ENCODE measurements at places on chromosomes 11 and 22. TPM values are rescaled to one million over a fixed set of nuclear protein-coding genes. Genes with fewer than 3 reads are reported as not detected.

The TOP3B gene
- total RNA-seq, result 33.2 TPM

The SPDYC gene
- total RNA-seq, result not detected

The MUC5B gene
- not detected for total RNA-seq

- no peak for DNase-seq
These were observed 23.5 kb upstream of the OSBPL5 start for GRCh38 chr11:3188496-3189195.

GRCh38 chr11:4436411-4436810, 12.7 kb upstream of the OR52K2 start:
- no peak for DNase-seq

DNA sequence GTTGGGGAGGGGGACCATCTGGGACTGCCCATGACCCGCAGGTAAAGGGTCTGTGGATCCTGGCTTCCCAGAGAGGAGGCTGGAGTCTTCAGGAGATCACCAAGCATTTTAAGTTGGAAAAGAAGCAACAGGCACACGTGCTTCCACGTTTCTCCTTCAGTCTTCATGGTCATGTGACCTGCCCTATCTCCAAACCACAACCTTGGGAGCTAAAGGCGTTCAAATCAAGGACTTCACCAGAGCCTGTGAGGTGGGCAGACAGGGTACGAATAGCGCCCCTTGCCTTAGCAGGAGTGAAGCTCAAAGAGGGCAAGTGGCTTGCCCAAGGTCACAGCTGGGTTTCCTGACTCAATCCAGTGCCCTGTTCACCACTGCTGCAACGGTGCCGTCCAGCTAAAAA, 6.7 kb downstream of the TMEM184B start:
- DNase-seq, result peak; percentile 77

- DNase-seq, result no peak
These were observed 14.8 kb upstream of the TSPAN18 start for GRCh38 chr11:44711787-44712608.

DNA sequence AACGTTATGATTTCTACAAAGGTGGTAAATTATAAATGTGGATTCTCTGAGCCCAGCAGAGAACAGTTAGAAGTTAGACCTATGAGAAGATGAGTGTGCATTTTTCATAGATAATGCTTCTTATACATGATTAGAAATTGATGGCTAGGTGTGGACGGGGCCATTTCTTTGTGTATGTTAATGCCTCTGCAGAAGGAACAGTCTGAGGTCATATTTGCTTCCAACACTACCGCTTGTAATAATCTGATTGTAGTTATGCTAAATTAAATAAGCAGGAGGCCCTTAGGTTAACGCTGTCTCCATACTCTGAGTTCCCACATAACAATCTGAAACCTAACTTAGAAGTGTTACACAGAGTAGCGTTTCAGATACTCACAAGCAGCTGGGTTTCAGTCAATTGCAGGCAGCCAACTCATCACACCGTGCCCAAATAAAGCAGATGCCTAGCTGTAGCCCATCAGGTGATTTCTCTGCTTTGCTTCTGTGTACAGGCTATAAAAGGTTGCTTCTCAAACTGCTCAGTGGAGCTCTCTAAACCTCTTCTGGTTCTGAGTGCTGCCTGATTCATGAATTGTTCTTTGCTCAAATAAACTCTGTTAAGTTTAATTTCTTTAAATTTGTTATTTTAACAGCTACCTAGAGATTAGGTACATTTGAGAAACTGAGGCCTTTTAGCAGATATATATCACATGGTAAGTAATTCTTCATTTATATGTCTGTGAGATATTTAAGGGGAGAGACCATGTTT, 638.8 kb upstream of the CCDC90B start:
- no peak for DNase-seq

- DNase-seq, result no peak
These were observed 1.7 kb downstream of the PDE3B start for GRCh38 chr11:14645015-14645912.

DNA sequence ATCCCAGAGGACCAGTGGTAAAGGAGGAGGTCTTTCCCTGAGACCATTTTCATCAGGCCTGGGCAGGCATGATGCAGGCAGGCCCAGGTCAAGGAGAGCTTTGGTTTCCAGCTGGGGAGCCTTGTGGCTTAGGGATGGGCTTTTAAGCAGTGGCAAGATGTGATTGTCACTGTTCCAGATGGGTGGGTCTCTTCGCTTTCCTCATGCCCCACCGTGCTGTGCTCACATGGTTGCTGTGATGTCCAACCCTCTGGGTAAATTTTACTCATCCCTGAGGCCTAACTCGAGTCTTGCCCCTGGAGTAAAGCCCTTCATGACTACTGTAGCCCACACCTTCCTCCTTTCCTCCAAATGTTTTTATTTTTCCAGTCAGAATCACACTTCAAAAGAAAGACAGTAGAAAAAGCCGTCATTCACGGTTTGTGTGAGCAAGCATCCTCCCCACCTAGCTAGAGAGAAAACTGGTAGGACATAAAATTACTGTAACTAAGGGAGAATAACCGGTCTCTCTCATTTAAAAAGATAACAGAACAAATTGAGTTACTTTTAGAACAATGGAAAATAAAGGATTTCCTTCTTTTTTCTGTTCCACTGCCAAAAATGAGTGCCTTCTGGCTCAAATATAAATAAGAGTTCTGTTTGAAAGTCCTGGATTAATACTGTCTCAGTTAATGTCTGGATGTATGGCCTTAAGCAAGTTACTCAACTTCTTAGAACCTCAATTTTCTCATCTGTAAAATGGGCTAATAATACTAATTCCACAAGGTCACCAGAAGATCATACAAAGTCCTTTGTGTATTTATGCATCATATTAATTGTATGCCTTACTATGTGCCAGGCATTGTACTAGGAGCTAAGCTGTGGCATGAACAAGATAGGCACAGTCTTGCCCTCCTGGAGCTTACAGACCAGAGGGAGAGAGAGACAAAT, 84.9 kb downstream of the ME3 start:
- DNase-seq, result no peak

Measured in fibroblast of villous mesenchyme (primary cell).